ENCODE measurements at places on chromosomes 4 and X.

DNA sequence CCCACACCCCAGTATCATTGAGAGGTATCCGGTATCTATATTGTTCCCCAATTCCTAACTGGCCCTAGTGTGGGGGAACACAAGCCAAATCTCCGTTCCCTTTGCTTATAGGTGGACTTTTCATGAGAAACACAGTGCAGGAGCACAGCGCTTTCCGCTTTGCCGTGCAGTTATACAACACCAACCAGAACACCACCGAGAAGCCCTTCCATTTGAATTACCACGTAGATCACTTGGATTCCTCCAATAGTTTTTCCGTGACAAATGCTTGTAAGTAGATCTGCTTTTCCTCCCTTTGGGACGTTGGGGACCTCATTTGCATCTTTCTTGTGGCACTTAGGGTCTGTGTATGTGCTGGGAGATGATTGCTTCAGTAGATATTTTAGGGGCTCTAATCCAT is 1.6 kb downstream of the GRIA3 start:
- DNase-seq = no peak

DNA sequence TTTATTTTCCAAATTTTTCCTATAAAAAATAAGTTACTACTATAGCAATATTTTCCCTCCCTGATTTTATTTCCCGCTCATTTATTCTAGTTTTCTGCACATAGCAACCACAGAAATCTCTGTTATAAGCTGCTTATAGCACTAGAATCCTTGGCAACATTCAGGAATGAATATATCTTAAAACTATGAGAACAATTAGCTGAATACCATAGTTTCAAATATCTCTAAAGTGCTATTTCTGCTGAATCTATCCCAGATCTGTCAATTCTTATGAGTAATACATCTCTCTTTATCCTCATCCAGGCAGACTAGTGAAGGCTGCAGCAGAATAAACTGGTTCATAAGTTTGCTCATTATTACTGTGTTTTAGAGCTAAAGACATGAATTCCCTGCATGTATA is 622.9 kb upstream of the DIPK2B start:
- no peak for DNase-seq

- DNase-seq = no peak
Measured at GRCh38 chr4:122503214-122503613, 46.7 kb upstream of the IL2 start.

DNA sequence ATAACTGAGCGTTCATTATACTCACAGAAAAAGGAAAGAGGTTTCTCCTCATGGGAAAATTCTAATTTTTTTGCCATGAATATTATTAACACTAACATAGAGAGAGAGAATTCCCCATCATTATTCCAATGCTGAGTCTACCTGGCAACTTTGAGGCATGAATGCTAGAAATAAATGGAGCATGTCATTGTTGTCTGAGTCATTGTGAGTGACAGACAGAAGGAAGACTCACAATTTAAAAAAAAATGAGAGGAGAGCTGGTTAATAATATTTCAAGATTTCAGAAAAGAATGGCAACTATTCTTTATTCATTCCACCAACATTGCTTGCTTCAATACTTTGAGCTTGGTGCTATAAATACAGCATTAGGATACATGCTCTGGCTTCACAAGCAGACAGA is 170.4 kb upstream of the HS3ST1 start:
- no peak for DNase-seq

GRCh38 chr4:95544113-95545103 is 4.4 kb downstream of the UNC5C start:
- no peak for DNase-seq

DNA sequence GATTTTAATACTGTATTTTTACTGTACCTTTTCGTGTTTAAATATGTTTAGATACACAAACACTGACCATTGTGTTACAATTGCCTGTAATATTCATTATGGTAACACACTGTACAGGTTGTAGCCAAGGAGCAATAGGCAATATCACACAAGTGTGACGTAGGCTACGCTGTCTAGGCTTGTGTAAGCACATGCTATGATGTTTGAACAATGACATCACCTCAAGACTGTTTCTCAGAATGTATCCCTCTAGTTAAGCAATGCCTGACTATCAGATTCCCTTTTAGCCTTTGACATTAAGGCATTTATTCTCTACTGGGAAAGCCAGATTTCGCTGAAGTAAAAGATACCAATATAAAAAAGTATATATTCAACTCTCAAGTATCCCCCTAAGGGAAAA is 66.2 kb downstream of the VCX3A start:
- no peak for DNase-seq

DNA sequence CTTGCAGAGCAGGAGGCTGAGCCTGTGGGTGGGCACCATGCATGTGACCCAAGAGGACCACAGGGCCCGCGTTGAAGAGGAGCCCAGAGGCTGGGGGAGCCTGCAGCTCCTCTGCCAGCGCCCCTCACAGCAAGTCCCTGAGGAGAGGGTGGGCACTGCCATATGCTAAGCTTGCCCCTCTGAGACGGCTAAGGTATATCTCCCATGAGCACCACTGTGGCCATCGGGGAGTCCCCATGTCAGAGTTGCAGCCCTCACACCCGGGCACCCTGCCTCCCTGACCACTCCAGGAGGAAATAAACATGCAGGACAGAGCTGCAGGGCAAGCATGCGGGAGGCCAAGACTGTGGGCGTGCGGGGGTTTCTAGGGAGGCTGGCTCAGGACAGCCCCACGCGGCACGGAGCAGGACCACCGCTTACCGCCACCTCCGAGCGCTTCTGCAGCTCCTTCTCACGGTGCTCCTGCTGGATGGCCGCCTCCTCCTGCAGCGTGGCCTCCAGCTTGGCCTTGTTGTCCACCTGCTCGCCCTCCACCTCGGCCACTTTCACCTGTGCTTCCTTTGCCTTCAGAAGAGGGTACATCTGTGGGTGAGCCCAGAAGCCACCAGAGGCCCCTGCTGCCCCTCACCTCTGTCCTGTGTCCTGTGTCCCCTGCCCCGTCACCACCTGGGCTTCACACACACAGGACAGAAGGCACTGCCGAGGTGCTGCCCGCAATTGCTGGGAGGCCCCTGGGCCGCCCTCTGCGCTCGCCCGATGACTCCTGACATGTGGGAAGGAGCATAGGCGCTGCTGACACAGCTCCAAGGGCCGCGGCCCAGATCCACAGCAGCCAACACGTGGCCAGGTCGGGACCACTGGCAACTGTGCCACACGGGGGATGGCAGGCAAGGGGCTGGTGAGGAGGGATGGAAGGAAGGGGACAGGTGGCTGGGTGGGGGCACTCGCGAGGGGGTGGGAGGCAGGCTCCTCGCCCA is 29.8 kb downstream of the FGFR3 start:
- no peak for DNase-seq

GRCh38 chrX:42725196-42725595 is 52.8 kb downstream of the PPP1R2C start:
- no peak for DNase-seq

DNA sequence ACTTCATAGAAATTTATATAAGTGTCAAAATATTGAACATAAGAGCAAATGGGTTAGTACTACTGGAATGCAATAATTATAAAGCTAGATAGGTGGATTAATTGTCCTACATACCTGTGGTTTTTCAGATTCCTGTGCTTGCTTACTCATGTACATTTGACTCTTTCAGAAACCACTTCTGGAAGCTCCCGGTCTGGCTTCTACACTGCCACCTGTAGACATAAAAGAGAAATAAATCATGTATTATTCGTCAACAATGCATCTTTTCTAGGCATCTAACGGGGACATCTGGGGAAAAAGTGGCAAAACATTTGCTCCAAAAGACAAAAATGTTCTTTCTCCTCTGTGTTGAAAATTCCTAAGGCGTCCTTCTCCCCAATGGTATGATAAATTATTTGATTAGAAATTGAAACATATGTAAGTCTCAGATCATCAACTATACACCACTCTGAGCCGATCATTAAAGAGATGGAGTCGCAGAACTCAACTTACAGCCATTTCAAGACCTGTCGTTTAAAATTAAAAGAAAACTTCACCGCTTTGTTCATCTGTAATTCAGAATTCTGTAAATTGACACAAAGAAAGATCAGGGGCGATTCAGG is 648.7 kb upstream of the DIPK2B start:
- no peak for DNase-seq

GRCh38 chr4:137656661-137657060 is 124.4 kb upstream of the PCDH18 start:
- DNase-seq = no peak
